T1000 (cell line): ENCODE measurements at places on chromosomes 12 and 14.

GRCh38 chr12:117046011-117046369 is 53.2 kb downstream of the TESC start:
- no peak for DNase-seq

- no peak for DNase-seq
Measured at GRCh38 chr12:51915951-51916350, 8.6 kb downstream of the ACVRL1 start.

DNA sequence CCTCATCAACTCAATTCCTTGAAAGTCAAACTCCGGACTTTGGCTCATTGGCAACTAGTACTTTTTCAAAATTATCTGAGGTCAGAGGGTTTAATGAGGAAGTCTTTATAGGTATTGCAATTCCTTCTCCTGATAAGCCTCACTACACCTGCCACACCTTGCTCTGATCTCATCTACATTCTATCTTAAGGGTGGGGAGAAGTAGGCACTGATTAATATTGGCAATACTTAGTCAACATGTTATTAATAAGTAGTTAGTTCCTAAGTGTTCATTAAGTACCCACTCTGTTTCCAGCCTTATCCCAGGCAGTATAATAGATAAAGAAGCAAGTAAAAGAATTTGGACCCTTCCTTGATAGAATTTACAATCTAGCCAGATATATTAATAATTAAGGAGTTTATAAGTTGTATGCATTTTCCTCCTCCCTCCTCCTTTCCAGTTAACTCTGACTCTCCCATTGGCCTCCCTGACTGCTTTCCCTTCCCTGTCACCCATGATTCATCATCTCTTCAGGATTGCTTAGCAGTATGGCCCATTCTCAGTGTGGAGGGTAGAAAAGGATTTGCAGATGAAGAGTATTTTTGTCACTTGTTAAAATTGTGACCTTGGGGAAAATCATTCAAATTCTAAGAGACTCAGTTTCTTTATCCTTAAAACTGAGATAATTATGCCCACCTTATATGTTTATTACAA is 231.0 kb upstream of the ATP2B1 start:
- no peak for DNase-seq

DNA sequence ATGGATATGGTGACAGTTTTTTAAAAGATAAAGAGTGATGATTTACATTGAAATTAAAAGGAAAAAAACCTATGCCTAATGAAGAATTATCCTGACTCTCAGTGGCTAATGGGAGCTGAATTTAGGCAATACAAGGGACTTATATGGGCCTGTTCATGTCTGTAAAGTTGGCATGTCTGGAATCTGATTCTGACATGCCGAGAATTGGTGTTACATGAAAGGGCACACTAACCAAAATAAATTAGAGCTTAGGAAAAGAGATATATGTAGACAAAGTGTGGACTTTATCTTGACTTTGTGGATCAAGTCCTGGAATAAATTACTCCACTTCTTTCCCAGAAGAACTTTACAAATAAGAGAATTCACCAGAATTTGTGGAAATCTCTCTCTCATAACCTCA is 1.1 kb downstream of the TDG start:
- DNase-seq: no peak

DNA sequence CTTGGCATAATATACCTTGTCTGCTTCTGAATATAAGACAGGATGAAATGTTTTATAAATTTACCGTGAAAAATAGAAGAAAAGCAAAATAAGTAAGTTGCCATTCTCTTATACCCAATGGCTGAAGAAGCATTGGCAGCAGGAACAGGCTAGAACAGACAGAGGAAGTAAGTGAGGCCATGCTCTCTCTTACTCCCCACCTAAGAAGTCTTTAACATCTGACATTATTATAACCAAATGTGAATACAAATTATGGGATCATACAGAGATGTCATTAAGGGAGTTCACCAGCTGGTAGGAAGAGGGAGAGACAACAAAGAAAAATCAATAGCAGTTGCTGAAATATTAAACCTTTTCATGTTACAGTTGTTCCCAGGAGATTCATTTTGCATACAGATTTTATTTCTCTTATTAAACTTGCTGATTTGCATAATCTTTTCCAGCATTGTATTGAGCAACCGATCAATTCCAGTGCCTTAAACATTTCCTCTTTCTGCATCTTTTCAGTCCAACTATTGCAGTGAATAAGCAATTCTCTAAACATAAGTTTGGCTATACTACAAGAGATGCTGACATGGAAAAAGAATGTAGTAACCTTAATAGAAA is 270.6 kb downstream of the SLC6A15 start:
- DNase-seq: no peak

GRCh38 chr12:94186278-94187241 is 38.2 kb downstream of the PLXNC1 start:
- DNase-seq: no peak

- no peak for DNase-seq
Measured at GRCh38 chr14:57889245-57889644, 23.4 kb upstream of the SLC35F4 start.

DNA sequence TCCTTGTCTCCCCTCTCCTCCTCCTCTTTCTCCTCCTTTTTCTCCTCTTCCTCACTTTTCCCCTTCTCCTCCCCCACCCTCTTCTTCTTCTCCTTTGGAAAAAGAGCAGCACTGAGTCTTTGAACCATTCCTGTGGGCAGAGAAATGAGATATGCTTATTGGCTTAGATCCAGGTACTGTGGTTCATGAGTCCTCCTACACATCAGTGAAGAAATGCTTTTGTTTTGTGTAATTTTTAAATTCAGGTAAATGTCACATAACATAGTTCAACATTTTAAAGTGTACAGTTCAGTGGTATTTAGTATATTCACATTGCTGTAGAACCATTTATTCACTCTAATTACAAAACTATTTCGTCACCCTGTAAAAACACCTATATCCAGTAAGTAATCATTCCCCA is 402.1 kb downstream of the AACS start:
- DNase-seq: no peak

- no peak for DNase-seq
Measured at GRCh38 chr12:8678661-8679111, 16.1 kb upstream of the MFAP5 start.

- no peak for DNase-seq
Measured at GRCh38 chr14:50521912-50522341, 10.4 kb downstream of the MAP4K5 start.

- no peak for DNase-seq
Measured at GRCh38 chr12:118655588-118655987, 279.2 kb downstream of the SUDS3 start.

DNA sequence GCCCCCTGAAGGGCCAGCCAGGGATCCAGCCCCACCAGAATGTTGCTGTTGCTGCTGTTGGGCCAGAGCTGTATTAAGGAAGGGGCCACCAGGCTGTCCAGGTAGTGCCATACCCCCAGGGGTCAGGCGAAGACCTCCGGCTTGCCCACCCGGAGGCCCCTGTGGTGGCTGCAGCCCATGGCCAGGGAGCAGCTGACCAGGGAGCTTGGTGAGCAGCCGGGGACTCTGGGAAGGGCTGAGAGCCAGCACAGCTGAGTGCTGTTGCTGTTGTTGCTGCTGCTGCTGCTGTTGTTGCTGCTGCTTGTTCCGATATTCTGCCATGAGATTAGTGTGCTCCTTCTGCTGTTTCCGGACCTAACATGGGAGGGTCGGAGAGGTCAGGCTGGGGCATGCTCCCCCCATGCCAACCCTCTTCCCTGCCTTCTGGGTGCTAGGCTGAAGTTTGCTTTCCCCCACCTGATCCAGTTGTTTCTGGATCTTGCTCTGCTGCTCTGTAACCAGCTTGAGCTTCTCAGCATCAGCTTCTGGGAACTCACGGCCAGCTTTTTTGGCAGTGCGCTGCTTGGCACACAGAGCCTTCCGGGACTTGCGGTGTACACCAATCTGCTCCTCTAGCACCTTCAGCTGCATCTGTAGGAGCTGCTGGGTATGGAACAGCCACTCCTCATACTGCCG is 15.2 kb upstream of the PRKAG1 start:
- no peak for DNase-seq

DNA sequence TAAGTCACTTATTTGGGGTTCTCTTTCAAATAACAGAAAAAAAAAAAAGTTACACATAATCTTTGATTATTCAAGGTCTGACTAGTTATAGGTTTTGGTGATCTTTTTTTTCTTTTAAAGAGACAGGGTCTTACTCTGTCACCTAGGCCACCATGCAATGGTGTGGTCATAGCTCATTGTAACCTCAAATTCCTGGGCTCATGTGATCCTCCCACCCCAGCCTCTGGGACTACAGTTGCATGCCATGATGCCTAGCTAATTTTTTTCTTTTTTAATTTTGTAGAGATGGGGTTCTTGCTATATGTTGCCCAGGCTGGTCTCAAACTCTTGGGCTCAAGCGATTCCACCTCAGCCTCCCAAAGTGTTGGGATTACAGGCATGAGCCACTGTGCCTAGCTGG is 56.5 kb upstream of the CFL2 start:
- no peak for DNase-seq

GRCh38 chr12:31106101-31106803 is 32.6 kb downstream of the DDX11 start:
- DNase-seq: no peak

DNA sequence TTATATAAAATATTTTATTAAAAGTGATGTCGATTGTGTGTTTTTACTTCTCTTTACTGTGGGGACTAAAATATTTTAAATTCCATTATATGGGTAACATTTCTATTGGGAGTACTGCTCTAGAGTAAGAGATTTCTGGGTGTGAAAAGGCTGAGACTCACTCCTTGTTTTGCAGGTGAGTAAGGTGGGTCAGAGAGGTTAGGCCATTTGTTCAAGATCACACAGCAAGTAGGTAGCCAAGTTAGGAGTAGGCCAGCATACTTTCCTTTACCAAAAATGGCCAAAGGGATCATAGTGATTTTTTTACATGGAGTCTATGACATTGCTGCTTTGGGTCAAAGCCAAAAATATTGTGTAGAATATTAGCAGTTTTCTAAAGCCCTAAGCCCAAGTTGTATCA is 138.0 kb downstream of the ETV6 start:
- DNase-seq: no peak

DNA sequence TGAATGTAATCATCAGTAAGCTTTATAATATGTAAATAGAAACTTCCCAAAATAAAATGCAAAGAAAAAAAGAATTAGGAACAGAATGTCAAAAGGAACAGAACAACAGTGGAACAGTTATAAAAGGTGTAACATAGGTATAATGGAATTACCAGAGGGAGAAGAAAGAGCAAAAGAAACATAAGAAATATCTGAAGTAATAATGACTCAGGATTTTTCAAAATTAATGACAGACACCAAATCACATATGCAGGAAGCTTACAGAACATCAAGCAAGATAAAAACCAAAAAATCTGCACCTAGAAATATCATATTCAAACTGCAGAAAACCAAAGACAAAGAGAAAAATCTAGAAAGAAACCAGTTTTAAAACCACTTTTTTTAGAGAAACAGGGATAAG is 36.1 kb downstream of the TMEM116 start:
- DNase-seq: no peak

- DNase-seq: no peak
Measured at GRCh38 chr14:83425706-83426105, 1892.1 kb upstream of the SEL1L start.

DNA sequence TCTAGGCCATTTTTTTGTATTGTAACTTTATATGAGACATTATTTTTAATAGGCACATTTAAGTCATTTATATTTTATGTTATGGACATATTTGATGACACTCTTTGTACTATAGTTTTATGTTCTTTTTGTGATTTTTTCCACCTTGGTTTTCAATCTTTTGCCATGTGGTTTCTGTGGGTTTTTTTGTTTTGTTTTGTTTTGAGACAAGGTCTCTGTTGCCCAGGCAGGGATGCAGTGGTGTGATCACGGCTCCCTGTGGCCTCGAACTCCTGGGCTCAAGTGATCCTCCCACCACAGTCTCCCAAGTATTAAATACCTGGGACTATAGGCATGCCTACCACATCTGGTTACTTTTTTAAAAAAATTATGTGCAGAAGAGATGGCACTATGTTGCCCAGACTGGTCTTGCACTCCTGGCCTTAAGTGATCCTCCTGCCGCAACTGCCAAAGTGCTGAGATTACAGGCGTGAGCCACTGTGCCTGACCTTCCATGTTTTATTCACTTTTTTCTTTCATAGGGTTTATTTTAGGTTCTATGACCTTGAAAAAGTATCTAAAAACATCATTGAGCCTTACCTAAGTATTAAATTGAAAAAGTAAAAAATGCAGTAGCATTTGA is 16.3 kb downstream of the MSRB3 start:
- DNase-seq: no peak

DNA sequence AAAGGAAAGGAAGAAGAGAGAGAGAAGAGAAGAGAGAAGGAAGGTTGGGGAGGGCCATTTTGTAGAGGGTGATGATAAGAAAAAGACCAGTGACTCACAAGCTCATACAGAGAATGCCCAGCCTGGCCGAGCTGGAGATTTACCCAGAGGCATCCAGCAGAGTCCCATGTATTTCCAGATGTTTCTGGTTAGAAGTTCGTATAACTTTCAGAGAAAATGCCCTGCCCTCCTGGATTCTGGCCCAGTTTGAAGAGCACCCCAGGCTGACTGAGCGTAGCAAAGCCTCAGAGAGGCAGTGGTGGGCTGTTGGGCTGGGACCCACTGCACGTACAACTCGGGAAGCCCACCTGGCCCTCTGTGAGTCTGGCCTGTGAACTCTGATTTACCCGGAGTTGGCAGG is 221.8 kb downstream of the SLC41A2 start:
- DNase-seq: no peak

GRCh38 chr12:111438481-111438880 is 32.8 kb downstream of the SH2B3 start:
- peak; percentile 31 for DNase-seq

DNA sequence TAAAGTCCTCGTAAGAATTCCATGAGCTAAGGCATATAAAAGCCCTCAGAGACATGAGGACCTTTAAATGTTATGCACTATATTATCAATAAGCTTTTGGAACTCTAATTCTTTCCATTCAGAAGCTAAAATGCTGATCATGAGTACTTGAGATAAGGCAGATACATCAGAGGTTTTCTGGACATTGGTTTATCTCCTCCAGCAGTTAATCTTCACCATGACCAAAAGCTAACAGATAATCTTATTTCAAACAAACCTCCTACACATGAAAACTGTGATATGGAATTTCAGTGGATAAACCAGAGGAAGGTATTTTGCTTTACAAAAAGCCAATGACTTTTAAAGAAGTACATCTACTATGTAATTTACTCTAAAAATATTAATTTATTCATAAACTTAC is 97.9 kb upstream of the BBS10 start:
- no peak for DNase-seq

GRCh38 chr12:2652401-2653081 is 142.2 kb upstream of the FKBP4 start:
- no peak for DNase-seq

- no peak for DNase-seq
Measured at GRCh38 chr12:63400718-63401117, 249.7 kb upstream of the AVPR1A start.

GRCh38 chr12:131432532-131433260 is 278.2 kb upstream of the SFSWAP start:
- DNase-seq: no peak

DNA sequence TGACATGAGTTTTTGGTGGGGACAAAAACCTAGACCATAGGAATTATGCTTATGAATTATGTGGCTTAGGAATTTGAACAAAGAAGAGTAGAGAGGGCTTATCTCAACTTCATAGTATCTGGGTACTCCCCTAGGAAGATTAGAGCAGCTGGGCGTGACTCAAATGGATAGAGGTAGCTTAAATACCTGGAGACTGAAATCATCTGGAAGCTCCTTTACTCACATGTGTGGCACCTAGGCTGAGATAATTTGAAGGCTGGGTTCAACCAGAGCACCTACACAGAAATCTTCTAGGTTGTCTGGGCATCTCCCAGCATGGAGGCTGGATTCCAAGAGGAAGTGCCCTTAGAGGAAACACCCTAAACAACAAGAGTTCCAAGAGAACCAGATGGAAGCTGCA is 393.9 kb downstream of the ADAMTS20 start:
- DNase-seq: no peak

GRCh38 chr12:114673901-114674250 is 10.1 kb downstream of the TBX3 start:
- no peak for DNase-seq
